ENCODE measurements at places on chromosomes 3 and 15. TPM values are rescaled to one million over a fixed set of nuclear protein-coding genes. Genes with fewer than 3 reads are reported as not detected.

The NSMCE3 gene
- 11.1 TPM for total RNA-seq

The ALS2CL gene
- 20.6 TPM for total RNA-seq

The KCTD6 gene
- total RNA-seq: 16.3 TPM

The TGM4 gene
- not detected for total RNA-seq

- no peak for DNase-seq
- no peaks in the 10 kb centered on the region for H3K36me3 ChIP-seq
- no peaks in the 10 kb centered on the region for H3K27me3 ChIP-seq
- H3K4me1 ChIP-seq: no peaks in the 10 kb centered on the region
- no peak overlapping the region for H3K27ac ChIP-seq
These were observed 247.5 kb upstream of the SLITRK3 start for GRCh38 chr3:165443664-165444063.

DNA sequence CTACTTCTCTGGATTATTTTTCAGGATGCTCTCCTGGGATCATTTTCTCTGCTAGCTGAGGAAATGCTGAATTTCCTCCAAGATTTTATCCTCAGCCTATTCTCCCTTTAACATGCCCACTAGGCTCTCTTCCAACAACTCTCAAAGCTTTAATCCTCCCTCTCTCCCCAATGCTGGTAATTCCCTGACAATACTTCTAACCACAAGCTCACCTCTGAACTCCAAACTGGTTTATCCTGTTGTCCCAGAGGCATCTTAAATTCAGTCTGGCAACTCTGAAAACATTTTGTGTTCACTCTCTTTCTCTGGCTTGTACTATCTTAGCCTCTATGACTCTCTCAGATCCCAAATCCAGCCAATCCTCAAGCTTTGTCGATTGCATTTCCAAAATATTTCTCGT, 490.3 kb downstream of the MECOM start:
- no peaks in the 10 kb centered on the region for H3K36me3 ChIP-seq
- DNase-seq: no peak
- H3K4me3 ChIP-seq: no peak overlapping the region
- H3K27ac ChIP-seq: peak overlapping the region; percentile 59

DNA sequence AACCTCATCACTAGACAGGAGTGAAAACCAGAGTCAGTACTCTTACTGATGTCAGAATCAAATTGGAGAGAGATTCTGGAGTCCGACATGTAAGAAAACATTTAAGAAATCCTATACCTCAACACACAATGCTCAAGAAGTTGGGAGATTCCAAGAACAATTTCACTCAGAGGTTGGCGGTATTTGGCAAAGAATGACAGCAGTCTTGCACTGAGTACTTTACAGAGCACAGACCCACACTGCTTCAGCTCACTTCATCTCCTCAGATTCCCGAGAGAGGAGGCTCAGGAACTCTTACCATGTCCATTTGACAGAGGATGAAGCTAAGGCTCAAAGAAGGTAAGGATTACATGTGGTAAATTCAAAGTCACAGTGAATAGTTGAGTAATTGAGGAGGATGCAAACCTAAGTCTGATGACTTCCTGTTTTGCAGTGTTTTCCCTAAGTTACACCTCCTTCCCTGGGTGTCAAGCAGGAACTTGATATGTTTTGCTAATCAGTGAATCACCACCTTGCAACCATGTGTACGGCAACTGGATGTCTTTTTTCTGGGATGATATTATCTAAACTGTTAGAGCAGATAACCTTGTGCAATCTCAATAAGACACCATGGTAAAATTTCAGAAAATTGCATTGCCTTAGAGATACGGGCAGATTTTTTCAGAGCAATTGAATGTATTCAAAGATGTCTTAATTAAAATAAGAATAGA, 61.3 kb upstream of the MME start:
- no peak overlapping the region for H3K27ac ChIP-seq
- no peak for DNase-seq
- no peaks in the 10 kb centered on the region for H3K27me3 ChIP-seq
- H3K4me3 ChIP-seq: no peak overlapping the region
- H3K4me1 ChIP-seq: no peaks in the 10 kb centered on the region

The GRK7 gene
- not detected for total RNA-seq

The SQOR gene
- total RNA-seq: 91.1 TPM

GRCh38 chr15:92167451-92167850, 226.2 kb upstream of the ST8SIA2 start:
- no peak overlapping the region for H3K4me3 ChIP-seq
- no peak for DNase-seq
- no peak overlapping the region for H3K27ac ChIP-seq
- H3K27me3 ChIP-seq: no peaks in the 10 kb centered on the region

- H3K27ac ChIP-seq: no peak overlapping the region
- H3K36me3 ChIP-seq: no peaks in the 10 kb centered on the region
- H3K4me3 ChIP-seq: no peak overlapping the region
- no peaks in the 10 kb centered on the region for H3K4me1 ChIP-seq
These were observed 729.2 kb downstream of the ROBO1 start for GRCh38 chr3:79038636-79039035.

DNA sequence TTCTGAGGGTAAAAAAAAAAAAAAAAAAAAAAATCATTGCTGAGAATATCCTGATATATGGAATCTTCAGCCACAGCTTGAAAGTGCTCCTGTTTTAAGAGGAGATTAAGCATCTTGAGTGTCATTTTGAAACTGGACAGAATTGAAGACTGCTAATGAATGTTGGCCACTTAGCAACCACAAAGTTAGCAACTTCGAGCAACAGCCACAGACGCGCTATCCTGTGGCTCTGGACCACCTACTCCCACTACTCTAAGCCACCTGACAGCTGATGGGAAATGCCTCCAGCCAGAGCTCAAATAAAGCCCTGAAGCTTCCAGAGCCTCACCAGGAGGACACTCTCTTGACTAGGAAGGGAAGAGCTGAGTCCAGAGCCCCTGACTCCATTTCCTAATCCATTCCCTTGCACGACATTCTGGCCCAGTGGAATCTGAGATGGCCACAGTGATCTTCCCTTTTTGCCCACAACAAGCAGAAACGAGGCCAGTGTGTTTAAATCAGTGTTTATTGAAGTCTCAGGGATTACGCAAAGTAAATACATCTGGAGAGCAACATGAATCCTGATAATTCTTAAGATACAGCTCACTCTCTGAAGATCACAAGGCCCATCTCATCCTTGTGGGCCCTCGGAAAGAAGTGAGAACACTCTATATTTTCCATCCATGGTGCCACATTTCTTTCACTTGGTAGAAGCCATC, 58.6 kb downstream of the TMEM212 start:
- H3K4me1 ChIP-seq: no peaks in the 10 kb centered on the region
- no peak for DNase-seq
- no peaks in the 10 kb centered on the region for H3K36me3 ChIP-seq
- H3K27me3 ChIP-seq: no peaks in the 10 kb centered on the region
- H3K4me3 ChIP-seq: no peak overlapping the region
